Activated T-cell treated with anti-CD3 and anti-CD28 coated beads, Interleukin-2, amount 50 U/mL, for 72 hours (primary cell): ENCODE measurements at places on chromosomes 7 and 10.

- DNase-seq, result no peak
These were observed 262.7 kb upstream of the CHRM2 start for GRCh38 chr7:136605532-136606329.

DNA sequence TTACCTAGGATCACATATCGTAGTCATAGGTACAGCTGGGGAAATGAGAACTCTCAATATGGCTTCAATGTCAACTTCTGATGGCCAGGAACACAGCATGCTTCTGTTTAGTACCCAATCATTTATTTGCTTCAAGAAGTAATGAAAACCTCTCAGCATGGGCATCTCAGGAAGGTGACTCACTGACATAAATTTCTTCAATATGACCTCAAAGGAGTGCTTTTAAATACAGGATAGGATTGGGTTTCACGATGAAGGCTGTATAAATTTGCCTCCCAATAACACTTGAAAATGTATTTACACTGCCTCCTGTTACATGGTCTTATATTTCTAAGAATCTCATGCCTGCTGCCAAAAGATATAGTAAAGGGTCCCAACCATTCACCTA lies 15.1 kb downstream of the ITGA8 start:
- no peak for DNase-seq

DNA sequence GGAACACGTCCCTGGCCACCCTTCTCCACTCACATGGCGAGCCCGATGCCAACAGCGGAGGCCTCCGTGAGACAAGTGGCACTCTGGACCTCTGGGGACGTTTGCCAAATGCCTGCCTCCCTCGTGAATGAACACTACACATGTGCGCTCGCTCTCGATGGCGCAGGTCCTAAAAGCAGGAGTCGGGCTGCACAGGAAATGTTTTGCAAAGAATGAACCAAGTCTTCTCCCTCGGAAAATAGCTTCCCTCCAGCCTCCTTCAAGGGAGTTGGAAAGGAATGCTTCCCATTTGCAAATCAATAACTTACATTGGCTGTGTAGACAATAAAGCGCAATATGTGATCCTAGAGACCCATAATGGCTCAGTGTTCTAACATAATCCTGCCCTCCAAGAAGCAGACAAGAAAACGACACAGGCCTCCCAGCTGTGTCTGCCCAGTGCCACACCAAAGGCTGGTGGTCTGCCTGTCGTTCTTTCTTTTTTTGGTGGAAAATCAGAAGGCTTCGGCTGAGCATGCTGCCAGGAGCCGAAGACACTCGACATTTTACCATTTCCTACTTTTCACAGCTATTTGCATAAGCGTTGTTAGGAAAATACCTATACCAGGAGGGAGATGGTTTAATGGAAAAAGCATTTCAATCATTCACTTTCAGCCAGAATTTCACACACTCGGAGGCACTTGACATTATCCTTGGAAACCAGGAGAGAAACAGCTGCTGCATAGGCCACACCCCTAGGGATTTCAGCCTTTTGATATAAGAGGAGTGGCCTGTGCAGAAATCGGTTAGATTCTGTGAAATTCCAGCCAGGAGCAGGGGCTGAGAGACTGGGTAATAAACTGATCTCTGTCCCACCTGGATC lies 38.4 kb downstream of the ATXN7L1 start:
- DNase-seq, result no peak

GRCh38 chr10:89879121-89879520 lies 177.7 kb downstream of the KIF20B start:
- DNase-seq, result no peak

DNA sequence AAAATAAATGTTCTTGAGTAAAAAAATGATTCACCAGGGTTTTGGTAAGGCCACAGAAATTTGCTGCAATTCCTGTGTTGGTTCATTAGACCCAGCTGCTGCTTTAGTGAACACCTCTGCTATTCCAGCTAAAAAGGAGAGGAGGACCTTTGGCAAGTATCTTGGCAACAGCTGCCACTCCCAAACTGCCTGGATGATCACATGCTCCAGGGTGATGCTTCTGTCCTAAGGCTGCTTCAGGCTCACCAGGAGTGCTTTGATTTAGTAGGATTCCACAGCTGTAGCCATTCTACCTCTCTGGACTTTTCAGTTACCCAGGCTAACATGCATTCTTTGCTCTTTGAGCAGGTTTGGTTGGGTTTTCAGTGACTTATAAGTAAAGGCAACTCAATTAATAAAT lies 82.6 kb upstream of the NPVF start:
- no peak for DNase-seq

GRCh38 chr10:112769081-112769480 lies 181.0 kb upstream of the TCF7L2 start:
- no peak for DNase-seq

DNA sequence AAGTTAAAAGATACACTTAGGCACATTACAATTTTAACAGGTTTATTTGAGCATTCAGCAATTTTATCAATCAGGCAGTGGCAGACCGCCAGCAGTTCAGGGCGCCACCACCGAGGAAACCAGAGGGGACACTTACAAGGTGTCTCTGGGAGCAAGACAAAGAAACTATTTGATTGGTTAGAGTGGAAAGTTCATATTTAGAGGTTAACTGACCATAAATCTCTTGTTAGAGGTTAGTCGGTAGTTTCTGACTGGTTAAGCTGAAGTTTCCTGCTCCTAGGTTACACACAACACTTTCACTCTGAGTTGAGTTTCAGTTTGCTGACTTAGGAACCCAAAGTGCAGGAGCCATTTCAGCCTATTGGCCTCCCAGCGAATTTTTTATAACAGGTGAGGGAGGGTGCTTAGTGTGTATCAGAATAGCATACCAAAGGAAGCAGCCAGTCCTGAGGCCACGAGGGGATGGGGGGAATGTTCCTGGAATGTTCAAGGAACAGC lies 10.8 kb upstream of the PVRIG start:
- DNase-seq, result peak; percentile 68

GRCh38 chr10:131556061-131556896 lies 244.8 kb upstream of the TCERG1L start:
- DNase-seq, result no peak

- no peak for DNase-seq
These were observed 6.1 kb upstream of the NCAPG2 start for GRCh38 chr7:158710651-158711102.

DNA sequence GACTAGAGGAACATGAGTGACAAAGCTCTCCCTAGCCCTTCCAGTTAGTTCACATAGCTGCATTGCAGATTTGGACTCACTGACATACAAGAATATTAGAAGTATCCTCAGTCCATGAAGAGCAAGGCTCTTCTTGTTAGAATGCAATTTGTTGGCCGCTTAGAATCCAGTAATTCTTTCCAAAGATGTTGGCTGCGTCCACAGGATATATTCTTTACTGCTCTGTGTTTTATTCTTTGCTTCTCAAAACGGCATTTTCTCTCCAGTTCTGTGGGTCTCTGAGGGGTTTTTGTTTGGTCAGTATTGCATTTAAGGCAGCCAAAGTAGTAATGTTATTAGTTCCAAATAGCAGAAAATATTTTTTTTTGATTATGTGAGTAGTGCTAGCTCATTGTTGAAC lies 588.6 kb downstream of the DNAJB9 start:
- DNase-seq, result no peak

GRCh38 chr7:118252087-118252486 lies 27.6 kb downstream of the ANKRD7 start:
- DNase-seq, result no peak

GRCh38 chr10:85067955-85068354 lies 739.6 kb downstream of the CCSER2 start:
- no peak for DNase-seq

- no peak for DNase-seq
These were observed 213.5 kb upstream of the MKI67 start for GRCh38 chr10:128339753-128340152.

- DNase-seq, result peak; percentile 54
These were observed 76.4 kb downstream of the MAP3K8 start for GRCh38 chr10:30510184-30510931.

- no peak for DNase-seq
These were observed 25.0 kb downstream of the ABLIM1 start for GRCh38 chr10:114632869-114633715.

DNA sequence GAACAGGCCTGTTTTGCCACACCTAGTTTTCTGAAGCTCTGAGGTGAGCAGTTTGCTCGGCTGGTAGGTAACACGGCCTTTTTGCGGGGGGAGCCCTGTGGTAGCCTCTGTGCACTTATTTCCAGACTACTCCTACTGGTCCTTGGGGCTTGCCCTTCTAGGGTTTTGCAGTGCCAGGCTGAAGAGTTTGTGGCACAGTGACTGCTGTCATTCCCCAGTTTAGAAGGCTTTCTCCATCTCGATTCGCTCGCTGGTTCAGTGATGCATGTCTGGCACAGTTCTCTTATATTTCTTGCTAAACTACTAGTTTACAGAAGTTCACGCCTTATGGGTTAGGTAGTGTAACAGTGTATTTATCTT lies 711 bp downstream of the KIF20B start:
- peak; percentile 24 for DNase-seq

- DNase-seq, result no peak
These were observed 290.2 kb upstream of the CDC14C start for GRCh38 chr7:48634116-48634632.

DNA sequence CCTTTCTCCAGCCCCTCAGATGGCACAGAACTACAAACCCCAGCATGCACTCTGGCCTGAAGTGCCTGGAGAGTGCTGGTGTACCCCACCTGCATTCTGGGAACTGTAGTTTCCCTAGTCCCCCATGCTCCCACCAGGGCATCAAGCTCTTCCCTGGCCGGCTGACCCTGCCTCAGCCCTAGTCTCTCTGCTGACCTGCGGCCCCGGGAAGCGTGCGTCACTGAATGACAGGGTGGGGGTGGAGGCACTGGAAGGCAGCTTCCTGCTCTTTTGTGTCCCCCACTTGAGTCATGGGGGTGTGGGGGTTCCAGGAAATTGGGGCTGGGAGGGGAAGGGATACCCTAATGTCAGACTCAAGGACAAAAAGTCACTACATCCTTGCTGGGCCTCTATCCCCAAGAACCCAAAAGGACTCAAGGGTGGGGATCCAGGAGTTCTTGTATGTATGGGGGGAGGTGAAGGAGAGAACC lies 2.1 kb downstream of the NOS3 start:
- DNase-seq, result no peak

DNA sequence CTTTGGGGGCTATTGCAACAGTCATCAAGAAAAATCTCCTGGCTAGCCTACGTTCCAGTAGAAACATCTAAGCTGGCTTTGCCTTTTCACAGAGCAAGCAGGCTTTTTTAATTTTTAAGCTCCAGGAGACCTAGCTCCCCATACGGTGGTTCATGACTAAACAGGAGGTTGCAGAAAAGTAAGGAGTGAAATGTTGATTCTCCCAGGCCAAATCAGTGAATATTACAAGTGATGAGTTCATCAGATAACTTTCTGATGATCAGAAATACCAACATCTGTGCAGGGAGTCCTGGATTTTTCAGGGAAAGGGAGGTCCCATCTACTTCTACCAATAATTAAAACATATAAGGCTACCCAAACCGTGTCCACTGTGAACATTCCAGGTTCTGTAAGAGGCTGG lies 477.3 kb upstream of the CELF2 start:
- DNase-seq, result no peak

DNA sequence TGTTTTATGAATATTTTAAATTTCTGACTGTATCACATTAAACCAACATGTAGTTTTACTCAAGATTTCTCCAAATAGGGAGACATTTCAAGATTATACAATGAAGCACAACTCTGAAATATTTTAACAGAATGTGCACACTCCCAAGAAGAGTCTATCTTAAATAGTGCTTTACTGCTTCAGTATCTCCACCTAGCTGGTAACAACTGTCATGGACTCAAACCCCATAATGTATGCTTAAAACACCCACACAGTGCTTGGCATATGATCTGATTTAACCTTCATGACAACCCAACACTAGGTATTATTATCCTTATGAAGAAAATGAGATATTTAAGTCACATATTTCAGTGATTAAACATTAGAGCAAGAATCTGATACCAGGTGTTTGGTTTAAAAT lies 45.9 kb downstream of the ASZ1 start:
- DNase-seq, result no peak

- no peak for DNase-seq
These were observed 81.4 kb downstream of the ABI1 start for GRCh38 chr10:26779176-26779860.

- peak; percentile 12 for DNase-seq
These were observed 832 bp downstream of the XRCC2 start for GRCh38 chr7:152674860-152675758.

GRCh38 chr7:117322741-117323304 lies at the start of gene WNT2:
Gene WNT2, minus strand, starts transcription at chr7:117323058. Its CDS starts 69 bp downstream, at chr7:117322989.
- DNase-seq, result no peak

GRCh38 chr7:150311711-150312110 lies 11.4 kb upstream of the LRRC61 start:
- DNase-seq, result no peak

DNA sequence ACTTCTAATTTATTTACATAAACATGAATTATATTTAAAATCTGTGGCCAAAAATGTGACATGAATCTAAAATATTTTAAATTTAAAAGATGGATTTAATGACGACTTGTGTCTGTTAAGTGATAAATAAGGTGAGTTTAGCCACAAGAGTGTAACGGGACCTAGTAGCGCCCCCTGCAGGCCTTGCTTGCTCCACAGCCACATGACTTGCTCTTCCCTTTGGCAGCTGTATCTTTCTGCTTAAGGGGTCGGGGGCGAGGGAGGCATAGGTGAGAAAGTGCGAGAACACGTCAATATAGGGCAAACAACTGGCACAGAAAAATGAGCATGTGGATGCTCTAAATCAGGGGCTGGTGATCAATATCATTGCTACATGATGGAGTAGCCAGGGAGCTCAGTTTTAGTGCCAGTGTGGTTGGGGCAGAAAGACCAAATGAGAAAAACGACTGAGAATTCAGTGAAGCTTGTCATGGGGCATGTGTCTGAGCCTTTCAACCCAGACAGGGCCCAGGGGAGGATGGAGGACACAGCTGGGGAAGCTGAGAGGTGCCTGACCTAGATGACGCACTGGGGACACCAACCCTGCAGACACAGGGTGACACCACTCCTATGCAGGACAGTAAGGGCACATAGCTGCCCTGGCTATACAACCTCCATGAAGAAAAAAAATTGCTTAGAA lies 49.8 kb downstream of the PAXIP1 start:
- peak; percentile 65 for DNase-seq

DNA sequence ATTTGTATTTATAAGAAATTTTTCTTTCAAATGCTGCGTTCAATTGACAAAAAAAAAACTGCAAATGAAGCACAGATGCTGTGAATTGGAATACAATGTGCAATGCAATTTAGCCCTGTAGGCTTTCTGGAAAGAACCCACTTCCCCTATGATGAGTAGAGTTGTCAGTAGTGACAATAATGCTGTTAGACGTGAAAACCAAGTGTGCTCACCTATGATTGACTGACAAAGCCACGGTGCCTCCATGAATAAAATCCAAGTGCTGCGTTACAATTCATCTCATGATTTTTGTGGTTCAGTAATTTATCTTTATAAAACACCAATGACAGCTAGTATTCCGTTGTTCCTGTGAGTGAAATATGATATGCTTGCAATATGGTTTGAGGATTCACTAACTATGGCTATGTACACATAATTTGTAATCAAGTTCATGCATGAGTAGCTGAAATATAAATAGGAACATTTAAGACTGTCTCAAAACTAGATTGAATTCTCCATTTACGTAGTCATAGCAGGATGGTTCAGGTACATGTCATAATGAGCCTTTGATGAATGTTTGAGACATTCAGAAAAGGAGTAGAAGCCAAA lies 1160.3 kb downstream of the CNTNAP2 start:
- DNase-seq, result no peak
